ENCODE measurements at places on chromosomes 4 and X.

GRCh38 chrX:57929373-57929772, 19.1 kb upstream of the ZXDA start:
- DNase-seq = no peak

GRCh38 chr4:8906991-8907595, 35.5 kb upstream of the HMX1 start:
- DNase-seq = no peak

DNA sequence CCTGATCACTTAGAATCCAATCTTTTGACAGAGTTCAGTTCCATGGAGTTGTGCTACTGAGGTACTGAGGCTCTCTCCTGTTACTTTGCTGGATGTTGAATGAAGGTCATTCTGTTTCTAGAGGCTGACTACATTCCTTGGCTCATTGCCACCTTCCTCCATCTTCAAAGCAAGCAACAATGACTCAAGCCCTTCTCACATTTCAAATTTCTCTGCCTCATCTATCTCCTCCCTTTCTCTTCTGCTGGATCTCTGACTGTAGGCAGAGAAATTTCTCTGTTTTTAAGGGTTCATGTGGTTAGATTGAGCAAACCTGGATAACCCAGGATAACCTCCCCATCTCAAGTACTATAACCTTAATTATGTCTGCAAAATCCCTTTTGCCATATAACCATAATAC, 775.4 kb downstream of the STPG2 start:
- peak; percentile 74 for DNase-seq

DNA sequence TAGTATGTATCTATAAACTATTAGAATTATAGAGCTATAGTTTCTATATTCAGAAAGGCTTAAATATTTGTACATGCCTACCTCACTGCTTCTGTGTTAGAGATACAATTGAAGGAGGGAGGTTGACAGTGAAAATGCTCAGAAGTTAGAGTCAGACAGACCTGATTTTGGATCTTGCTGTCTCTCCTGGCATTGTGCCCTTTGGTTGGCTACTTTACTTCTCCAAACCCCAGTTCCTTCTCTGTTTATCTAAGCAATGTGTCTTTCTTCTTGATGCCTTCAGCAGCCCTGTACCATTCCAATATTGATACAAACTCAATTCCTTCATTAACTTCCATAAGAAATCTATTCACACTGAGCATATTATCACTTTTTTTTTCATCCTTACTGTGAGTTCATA, 28.7 kb downstream of the CCNG2 start:
- no peak for DNase-seq

DNA sequence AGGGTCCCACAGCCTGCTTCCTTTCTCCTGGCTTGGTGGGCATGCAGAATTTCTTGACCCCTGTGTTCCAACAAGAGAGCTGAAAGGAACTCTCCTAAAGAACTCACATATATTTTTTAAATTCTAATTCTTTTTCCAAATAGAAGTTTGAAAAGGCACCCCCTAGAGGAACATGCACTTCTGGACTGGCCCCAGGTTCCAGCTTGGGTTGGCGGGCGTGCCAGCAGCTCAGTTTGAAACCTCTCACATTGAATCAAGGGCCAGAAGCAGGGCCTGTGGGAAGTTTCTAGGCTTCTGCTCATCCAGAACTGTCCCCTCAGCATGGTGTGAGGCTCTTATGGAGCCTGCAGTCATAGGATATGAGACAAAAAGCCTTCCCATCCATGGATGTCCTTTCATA, 132.6 kb downstream of the ATG4A start:
- DNase-seq = no peak

Data from NCI-H226 (cell line).